Heart left ventricle (tissue), 16 donors: ENCODE measurements at places on chromosomes 5 and 9. TPM values are rescaled to one million over a fixed set of nuclear protein-coding genes. Genes with fewer than 3 reads are reported as not detected.

- no peak for DNase-seq
These were observed 79.8 kb downstream of the KLF4 start for GRCh38 chr9:107409581-107410389.

Gene AQP3
- 28.7 TPM for total RNA-seq

GRCh38 chr9:38088006-38088925 is 19.2 kb upstream of the SHB start:
- peak; percentile 75 for DNase-seq

Gene MOB3B
- total RNA-seq = 1.7 TPM

GRCh38 chr9:77469515-77470231 is 178.4 kb downstream of the GNA14 start:
- no peak for DNase-seq

- DNase-seq = no peak
These were observed 217.3 kb upstream of the IL12B start for GRCh38 chr5:159547466-159548195.

DNA sequence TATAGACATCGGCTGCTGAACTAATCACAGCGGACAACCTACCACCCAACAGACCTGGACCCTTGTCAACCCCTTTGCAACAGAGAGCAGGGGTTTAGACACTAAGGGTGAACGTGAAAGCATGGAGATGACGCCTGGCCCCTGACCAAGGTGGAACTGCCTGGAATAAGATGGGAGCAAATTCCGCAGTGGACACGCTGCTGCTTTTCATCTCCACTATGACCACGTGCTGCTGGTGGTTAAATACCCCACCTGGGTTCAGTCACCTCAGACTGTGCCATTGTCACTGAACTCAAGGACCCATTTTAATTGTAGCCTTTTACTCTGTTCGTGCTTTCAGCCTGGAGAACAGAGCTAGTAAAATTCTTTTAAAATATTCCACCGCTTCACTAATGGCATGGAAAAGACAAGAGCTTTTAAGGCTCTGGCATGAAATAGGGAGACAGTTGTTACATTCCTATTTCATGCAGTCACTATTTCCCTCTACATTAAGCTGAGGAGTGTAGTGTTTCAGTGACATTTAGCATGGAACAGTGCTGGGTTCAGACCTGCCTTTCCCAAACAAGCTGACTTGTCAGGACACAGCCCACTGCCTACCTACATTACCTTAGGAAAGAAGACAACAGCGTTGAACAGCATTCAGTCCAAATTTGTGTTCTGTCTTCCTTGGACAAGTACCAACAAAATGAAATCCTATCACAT is 96.8 kb downstream of the ANKRD18B start:
- no peak for DNase-seq

- no peak for DNase-seq
These were observed 277.2 kb upstream of the ZNF608 start for GRCh38 chr5:125023673-125024072.

GRCh38 chr5:95471942-95472341 is 80.8 kb downstream of the FAM81B start:
- DNase-seq = no peak

- peak; percentile 36 for DNase-seq
These were observed 3.2 kb upstream of the NFX1 start for GRCh38 chr9:33287087-33287490.

- no peak for DNase-seq
These were observed 4.1 kb upstream of the ASPN start for GRCh38 chr9:92486371-92486770.

Gene SHC3
- 0.23 TPM for total RNA-seq

GRCh38 chr5:108556441-108557145 is 174.7 kb upstream of the FBXL17 start:
- no peak for DNase-seq

- peak; percentile 79 for DNase-seq
These were observed 1.4 kb downstream of the LRSAM1 start for GRCh38 chr9:127452691-127453090.

Gene KLHL3
- 18.7 TPM for total RNA-seq
